ENCODE measurements at places on chromosomes 4 and X. TPM values are rescaled to one million over a fixed set of nuclear protein-coding genes. Genes with fewer than 3 reads are reported as not detected.

Gene MAGEA2
- not detected for total RNA-seq

Gene RRH
- total RNA-seq, result 0.59 TPM

Gene LRIT3
- 0.22 TPM for total RNA-seq

Gene SPANXC
- total RNA-seq, result not detected

Gene PAGE1
- total RNA-seq, result not detected

GRCh38 chr4:73675623-73676022, 55.4 kb upstream of the RASSF6 start:
- peaks cover 8% of the 10 kb centered on the region for H3K27me3 ChIP-seq
- no peak overlapping the region for H3K27ac ChIP-seq
- H3K4me1 ChIP-seq, result peaks cover 3% of the 10 kb centered on the region

DNA sequence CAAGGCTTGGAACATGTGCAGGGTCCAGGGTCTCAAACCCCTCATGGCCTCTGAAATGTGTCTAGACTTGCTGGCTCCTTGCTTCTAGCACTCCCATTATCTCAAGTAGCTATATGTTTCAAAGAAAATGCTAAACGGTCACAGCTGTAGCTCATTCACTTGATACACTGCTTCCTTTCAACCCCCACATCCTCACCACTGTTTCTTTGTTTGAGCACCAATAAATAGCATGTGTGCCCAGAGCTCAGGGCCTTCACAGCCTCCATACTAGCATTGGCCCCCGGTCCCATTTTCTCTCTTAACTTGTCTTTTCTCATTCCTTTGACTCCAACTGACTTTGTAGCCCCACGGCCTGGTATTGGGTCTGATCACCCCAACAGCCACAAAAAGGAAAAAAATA, 801.8 kb downstream of the STIM2 start:
- DNase-seq, result no peak
- no peaks in the 10 kb centered on the region for H3K4me1 ChIP-seq
- H3K36me3 ChIP-seq, result no peaks in the 10 kb centered on the region
- H3K27me3 ChIP-seq, result no peaks in the 10 kb centered on the region
- H3K4me3 ChIP-seq, result no peak overlapping the region

DNA sequence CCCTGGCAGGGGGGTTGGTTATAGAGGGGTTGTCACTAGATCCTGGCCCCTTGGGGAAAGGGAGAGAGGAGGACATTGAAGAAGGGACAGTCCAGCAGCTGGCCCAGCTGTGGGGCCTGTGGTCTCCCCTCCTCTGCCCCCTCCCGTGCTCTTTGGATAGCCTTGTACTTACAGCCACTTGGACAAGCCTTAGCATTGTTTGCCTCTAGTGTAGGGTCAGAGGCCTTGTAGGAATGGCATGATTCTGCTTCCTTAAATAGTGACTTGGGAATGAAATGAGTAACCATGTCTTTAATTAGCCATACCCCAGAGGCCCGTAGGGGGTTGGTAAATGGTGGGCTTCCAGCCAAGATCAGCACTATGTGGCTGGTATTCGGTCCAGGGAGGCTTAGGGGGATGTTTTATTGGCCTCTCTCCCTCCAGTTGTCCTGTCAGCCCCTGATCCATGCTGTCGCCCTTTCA, 230.6 kb downstream of the PTTG2 start:
- no peak overlapping the region for H3K4me3 ChIP-seq
- no peak overlapping the region for H3K27ac ChIP-seq
- H3K4me1 ChIP-seq, result no peaks in the 10 kb centered on the region
- H3K36me3 ChIP-seq, result no peaks in the 10 kb centered on the region
- H3K27me3 ChIP-seq, result peaks cover 10% of the 10 kb centered on the region

GRCh38 chrX:56231537-56232090, 542 bp upstream of the KLF8 start:
- H3K4me3 ChIP-seq, result peak overlapping the region; percentile 88
- peaks cover 41% of the 10 kb centered on the region for H3K4me1 ChIP-seq
- H3K27me3 ChIP-seq, result no peaks in the 10 kb centered on the region
- DNase-seq, result no peak

DNA sequence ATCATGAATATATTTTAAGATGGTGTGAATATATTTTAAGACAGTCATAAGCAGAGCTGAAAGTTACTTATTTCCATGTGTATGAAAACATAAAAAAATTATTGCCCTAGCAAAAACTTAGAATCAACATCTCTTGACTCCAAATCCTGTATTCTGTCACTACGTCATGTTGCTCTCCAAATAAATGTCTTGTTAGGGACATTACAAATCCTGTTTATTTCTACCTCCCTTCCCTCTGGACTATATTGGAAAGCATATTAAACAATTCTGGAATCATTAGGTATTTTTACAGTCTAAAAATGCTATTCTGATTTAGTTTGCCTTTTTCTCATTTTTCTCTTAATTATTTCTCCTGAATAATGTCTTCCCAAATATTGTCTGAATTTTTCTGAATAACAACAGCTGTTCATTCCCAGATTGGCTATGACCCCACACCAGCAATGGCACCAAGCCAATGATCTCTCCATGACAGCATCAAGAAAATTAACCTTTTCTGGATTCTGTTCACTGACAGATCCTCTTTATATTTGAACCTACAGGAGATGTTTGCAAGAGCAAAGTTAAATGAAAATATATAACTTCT, 523.1 kb downstream of the IQCM start:
- no peaks in the 10 kb centered on the region for H3K27me3 ChIP-seq
- H3K27ac ChIP-seq, result no peak overlapping the region
- H3K36me3 ChIP-seq, result no peaks in the 10 kb centered on the region
- no peak overlapping the region for H3K4me3 ChIP-seq
- DNase-seq, result no peak
- H3K4me1 ChIP-seq, result no peaks in the 10 kb centered on the region

DNA sequence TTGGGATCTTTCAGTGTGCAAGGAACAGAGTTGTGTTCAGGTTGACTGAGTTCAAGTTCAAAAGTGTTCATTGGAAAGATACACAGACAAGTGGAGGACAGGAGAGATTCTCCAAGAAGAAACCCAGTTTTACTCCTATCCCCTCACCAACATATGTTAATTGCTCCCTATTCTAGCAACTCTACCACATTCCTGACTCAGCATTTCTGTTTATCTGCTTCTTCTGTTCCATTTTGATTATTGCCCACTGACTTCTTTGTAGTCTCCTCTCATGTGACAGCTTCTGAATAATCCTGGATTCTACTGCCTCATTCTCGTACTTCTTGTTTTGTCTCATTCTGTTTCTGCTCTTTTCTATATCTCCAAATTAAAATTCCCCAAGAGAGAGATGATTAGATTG, 15.8 kb upstream of the SPANXC start:
- DNase-seq, result no peak
- no peaks in the 10 kb centered on the region for H3K36me3 ChIP-seq
- no peaks in the 10 kb centered on the region for H3K4me1 ChIP-seq
- H3K27me3 ChIP-seq, result no peaks in the 10 kb centered on the region
- no peak overlapping the region for H3K27ac ChIP-seq

- no peaks in the 10 kb centered on the region for H3K4me1 ChIP-seq
- H3K4me3 ChIP-seq, result no peak overlapping the region
- H3K27me3 ChIP-seq, result no peaks in the 10 kb centered on the region
Observed at GRCh38 chr4:157425897-157426296, 205.4 kb downstream of the GRIA2 start.

- H3K4me3 ChIP-seq, result no peak overlapping the region
- no peaks in the 10 kb centered on the region for H3K36me3 ChIP-seq
- H3K4me1 ChIP-seq, result no peaks in the 10 kb centered on the region
- H3K27ac ChIP-seq, result no peak overlapping the region
- no peaks in the 10 kb centered on the region for H3K27me3 ChIP-seq
Observed at GRCh38 chr4:181566490-181566889, 676.7 kb upstream of the TENM3 start.

DNA sequence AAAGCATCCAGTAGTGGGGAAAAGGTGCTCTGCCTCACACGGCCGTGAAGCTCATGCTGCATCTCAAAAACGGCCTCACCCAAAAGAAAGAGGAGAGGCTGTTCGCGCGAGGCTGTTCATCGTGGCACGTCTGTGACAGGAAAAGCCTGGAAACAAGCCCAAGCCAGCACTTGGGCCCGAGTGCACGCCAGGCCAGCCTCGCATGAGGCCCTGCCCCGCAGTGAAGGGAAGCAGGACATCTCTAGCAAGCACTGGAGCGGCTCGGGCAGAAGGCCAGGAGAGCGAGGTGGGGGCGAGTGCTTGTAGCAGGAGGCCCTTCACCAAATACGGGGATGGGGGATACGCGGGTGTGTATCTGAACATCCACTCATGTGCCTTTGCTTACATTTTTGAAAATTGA, 39.9 kb upstream of the MXD4 start:
- H3K27ac ChIP-seq, result no peak overlapping the region
- no peaks in the 10 kb centered on the region for H3K27me3 ChIP-seq
- H3K36me3 ChIP-seq, result peaks cover 1% of the 10 kb centered on the region
- no peak for DNase-seq
- H3K4me3 ChIP-seq, result no peak overlapping the region

- H3K27me3 ChIP-seq, result no peaks in the 10 kb centered on the region
- H3K4me1 ChIP-seq, result no peaks in the 10 kb centered on the region
- H3K4me3 ChIP-seq, result no peak overlapping the region
Observed at GRCh38 chr4:134708026-134708425, 506.4 kb upstream of the PABPC4L start.

DNA sequence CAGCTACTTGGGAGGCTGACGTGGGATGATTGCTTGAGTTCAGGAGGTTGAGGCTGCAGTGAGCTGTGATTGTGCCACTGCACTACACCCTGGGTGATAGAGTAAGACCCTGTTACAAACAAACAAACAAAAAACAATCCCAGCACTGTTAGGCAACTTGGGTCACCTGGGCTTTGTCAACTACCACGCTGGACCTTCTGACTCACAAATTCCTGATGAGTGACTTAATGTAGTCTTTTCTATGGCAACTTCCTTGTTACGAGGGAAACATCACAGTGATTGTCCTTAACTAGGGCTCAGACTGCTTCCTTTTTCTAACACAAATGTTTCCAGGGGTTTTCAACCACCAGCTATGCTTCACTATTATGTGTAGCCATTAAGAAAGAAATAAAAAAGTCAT, 128.8 kb upstream of the GPC4 start:
- H3K4me3 ChIP-seq, result no peak overlapping the region
- H3K4me1 ChIP-seq, result no peaks in the 10 kb centered on the region
- H3K27ac ChIP-seq, result no peak overlapping the region
- H3K36me3 ChIP-seq, result no peaks in the 10 kb centered on the region

DNA sequence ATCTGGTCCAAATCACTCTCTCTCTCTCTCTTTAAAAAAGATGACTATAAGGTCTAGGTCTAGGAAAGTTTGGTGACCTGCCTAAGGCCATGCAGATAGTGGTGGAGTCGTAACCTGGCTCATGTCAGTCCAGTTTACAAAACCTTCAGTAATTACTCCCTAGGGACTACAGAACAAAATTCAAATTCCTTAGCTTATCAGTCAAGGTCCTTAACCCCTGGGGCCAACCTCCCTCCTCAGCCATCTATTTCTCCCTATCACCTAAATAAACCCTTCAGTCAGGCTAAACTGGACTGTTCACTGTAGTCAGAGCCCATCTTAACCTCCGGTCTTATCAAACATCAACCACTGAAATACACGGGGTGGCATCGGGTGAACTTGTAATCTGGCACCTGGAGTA, 68.9 kb downstream of the MAP3K15 start:
- H3K27ac ChIP-seq, result no peak overlapping the region
- no peak overlapping the region for H3K4me3 ChIP-seq
- DNase-seq, result no peak
- no peaks in the 10 kb centered on the region for H3K36me3 ChIP-seq

DNA sequence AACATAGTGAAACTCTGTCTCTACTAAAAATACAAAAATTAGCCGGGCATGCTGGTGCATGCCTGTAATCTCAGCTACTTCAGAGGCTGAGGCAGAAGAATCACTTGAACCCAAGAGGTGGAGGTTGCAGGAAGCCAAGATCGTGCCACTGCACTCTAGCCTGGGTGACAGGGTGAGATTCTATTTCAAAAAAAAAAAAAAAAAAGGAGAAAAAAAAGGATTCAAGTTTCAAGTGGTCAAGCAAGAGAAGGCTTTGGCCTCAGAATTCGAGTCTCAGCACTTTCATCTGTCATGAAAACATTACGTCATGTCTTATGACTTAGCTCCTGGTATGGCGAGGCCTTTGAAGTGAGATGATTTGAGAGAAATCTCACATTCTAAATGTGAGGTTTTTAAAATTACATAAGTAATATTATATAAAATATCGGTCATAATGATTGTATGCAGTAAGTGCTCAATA, 21.2 kb upstream of the DHRSX start:
- peaks cover 28% of the 10 kb centered on the region for H3K4me1 ChIP-seq
- H3K36me3 ChIP-seq, result peaks cover 4% of the 10 kb centered on the region
- no peak for DNase-seq

Data from activated B cell treated with CpG ODN at 0.5 μM for 24 hours (primary cell).